A172 (cell line): ENCODE measurements at places on chromosomes 4 and X.

DNA sequence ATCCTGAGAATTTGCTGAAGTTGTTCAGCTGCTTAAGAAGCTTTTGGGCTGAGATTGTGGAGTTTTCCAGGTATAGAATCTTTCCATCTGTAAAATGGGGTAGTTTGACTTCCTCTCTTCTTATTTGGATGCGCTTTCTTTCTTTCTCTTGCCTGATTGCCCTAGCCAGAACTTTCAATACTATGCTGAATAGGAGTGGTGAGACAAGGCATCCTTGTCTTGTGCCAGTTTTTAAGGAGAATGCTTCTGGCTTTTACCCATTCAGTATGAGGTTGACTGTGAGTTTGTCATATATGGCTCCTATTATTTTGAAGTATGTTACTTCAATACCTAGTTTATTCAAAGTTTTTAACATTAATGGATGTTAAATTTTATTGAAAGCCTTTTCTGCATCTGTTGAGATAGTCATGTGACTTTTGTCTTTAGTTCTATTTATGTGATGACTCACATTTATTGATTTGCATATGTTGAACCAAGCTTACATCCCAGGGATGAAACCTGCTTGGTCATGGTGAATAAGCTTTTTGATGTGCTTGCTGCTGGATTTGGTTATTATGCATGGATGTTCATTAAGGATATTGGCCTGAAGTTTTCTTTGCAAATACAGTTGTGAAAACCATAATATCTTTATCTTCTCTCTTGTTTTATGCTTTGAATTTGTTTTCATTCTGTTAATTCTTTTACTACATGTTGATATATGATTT, 573.8 kb upstream of the NDST4 start:
- peak; percentile 5 for DNase-seq

GRCh38 chr4:73676861-73677323, 56.7 kb upstream of the RASSF6 start:
- no peak for DNase-seq

DNA sequence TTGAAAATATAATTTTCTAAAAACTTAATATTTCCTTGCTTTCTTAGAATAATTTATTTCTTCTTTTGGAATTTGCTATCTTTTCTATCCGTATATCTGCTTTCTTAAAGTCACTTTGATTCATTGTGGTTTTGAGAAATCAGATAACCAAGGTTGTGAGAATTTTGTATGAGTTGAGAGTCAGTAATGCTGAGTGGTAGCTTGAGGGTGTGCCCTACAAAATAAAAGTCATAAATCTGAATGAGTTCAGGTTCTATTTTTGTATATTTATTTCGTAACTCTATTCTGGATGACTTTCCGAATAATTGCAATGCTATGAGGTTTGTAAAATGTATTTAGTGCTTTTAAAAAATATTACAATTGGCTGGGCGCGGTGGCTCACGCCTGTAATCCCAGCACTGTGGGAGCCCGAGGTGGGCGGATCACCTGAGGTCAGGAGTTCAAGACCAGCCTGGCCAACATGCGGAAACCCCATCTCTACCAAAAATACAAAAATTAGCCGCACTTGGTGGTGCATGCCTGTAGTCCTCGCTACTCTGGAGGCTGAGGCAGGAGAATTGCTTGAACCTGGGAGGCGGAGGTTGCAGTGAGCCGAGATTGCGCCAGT, 8.9 kb downstream of the COPS4 start:
- peak; percentile 75 for DNase-seq

DNA sequence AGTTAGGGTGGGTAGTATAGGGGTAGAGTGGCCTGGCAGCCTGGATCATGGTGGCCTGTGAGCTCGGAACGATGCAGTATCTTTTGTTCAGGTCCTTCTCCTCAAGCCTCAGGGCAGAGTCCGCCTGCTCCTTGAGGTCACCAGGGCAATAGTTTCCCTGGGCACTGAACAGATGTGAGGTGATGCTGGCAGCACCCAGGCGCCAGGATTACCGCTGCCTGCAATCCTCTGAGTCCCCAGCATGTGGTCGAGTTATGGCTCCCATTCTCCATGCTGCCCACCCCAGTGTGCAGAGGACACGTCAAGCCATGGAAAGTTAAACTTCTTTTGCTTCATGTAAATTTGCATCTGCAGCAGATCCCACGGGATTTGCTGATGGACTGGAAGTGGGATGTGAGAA, 38.7 kb downstream of the NEIL3 start:
- no peak for DNase-seq

DNA sequence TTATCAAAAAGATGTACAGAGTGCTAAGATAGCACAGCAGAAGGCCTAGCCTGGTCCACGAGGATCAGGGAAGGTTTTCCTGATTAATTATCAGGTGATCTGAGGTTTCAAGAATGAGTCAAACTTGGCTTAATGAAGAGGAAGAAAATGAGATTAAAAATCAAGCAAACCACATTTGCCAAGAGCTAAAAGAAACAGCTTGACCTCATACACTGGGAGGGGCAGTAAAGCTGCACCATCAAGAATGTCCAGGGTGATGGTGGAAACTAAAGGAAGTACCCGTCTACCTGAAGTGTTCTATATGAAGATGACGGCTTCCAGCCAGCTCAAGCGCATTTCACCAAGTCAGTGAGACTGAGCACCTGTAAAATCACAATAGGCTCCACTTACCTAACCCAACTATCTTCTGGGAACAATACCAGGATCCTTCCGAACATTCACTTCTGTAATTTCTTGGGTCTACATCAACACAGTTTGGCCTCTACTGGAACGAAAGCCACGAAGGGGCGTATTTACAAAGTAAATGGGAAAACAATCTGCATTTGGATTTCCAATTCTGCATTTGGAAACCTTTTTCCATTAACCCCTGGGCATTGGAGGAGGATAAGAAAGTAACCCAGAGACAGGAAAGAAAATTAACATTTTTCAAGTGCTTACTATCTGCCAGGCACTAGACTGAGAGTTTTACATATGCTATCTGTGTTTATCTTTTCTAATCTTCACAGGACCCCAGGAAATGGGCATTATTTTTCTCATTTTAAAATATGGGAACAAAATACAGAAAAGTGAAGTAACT, 114.0 kb upstream of the DCLK2 start:
- no peak for DNase-seq

DNA sequence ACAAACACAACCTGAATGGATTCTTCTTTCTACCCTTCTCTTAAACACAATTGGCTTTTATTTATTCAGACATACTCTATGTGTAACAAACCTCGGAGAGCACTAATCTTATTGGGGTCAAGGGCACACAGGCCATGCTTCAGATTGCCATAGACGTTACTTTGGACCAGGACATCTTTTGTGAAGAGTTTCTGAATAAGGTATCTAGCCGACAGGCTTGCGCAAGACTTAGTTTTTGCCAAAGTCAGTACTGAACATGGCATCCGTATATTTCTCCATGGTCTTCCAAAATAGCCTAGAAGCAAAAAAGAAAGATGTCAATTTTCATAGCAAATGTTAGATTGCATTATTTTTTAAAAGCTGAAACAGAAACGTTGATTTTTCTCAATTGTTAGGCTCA, 49.8 kb downstream of the BEND2 start:
- no peak for DNase-seq
